CD4-positive, alpha-beta T cell treated with Interleukin-12 subunit alpha and Interleukin-12 subunit beta, for 1 hour (primary cell): ENCODE measurements at places on chromosomes 12 and 14.

DNA sequence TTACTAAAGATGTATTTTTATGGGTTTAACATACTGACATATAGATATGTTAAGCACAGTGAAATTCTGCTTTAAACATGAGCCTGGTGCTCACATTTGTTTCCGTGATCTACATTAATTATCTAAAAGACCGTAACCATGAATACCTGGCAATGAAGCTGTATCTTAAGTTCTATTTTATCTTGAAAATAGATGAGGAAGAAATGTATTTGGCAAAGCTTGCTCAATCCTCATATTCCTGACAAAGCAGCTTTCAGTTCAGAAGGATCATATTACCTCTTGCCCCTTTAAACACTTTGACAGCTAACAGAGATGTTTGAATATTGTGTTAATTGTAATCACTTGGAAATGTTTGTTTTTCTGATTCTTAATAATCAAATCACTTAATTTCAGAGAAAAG is 9.8 kb downstream of the EPYC start:
- DNase-seq: no peak

GRCh38 chr14:102695167-102695555 is 82.1 kb upstream of the TRAF3 start:
- DNase-seq: no peak

DNA sequence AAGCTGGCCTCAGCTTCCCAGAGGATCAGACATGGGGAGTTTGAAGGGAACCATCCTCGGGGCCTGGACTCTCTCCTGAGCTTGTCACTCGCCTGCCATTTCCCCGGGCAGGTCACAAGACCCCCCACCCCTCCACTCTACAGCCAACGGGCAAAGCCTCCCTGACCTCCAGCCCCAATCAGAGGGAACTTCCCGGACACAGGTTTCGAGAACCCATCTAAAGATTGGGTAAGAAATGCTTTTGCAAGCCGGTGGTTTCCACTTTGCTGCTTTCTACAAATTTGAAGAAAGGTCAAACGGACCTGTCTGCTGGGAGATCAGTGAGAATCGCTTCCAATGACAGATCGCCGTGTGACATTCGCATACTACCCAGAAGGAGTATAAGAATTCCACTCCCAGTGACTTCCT is 89.6 kb downstream of the SCARB1 start:
- DNase-seq: peak; percentile 12

DNA sequence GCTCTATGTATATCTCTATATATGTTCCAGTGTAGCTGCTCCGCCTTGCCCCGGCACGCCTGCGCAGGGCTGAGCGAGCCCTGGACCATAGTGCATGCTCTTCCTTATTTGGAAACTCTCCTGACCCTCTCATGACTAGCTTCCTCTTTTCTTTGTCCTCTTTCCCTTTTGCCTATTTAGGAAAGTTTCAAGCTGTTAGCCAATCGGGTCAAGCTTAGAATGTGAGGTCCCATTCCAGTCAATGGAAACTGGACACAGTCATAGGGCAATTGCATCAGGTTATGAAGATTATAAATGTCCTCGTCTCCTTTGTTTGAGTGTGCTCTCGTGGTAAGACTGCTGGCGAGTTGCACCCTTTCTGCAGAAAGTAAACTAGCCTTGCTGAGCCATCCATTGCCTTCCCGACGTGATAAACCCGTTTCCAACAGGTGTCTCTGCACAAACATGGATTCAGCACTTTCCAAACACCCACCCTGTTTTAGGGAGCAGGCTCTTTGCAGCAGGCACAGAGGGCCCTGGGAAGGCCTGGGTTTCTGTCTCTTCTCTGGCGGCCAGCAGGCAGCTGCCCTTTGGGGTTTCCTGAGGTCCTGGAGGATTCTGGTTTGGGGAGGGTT is 30.9 kb downstream of the CCDC92 start:
- DNase-seq: no peak

GRCh38 chr14:68396461-68396860 is 396.4 kb downstream of the ZFP36L1 start:
- no peak for DNase-seq

GRCh38 chr14:56027916-56028712 is 90.1 kb upstream of the PELI2 start:
- no peak for DNase-seq

- no peak for DNase-seq
Measured at GRCh38 chr12:13135371-13136178, 32.1 kb upstream of the GSG1 start.

DNA sequence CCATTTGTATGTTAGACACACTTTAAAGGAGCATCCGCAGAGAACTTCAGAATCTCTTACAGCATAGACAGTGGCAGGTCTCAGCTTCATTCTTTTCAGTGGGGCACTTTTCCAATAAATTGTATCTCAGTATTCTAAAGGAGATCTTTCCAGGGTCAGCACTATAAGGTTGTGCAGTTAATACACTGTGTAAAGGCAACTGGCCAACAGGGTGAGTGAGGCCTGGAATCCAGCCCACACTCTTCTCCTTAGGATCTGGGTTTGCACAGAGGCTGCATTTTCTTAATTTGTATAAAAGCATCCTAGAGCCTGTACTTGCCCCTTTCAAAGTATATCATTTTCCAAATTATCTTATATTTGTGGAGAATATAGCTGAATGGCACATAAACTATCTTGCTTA is 94.2 kb downstream of the MYF5 start:
- DNase-seq: no peak

GRCh38 chr12:96414637-96415036 is 14.4 kb upstream of the CDK17 start:
- DNase-seq: no peak

DNA sequence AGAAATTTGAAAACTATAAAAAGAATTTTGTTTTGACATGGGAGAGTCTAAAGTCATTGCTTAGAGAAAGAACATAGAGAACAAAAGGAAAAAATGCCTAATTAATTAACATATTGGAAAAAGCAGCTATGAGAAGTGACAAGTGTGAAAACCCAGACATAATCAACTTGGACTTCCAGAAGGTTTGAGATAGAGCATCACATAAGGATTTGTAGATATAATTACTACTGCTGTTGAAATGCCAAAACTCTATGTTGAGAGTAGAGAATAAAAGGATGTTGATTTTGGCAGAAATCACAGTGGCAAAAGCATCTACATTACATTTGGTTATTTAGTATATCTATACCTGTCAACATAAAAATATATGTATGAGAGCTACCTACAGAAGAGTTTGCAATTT is 135.1 kb downstream of the SLC41A2 start:
- DNase-seq: no peak

- peak; percentile 93 for DNase-seq
Measured at GRCh38 chr12:48197971-48198671, 5.0 kb downstream of the OR10AD1 start.

- no peak for DNase-seq
Measured at GRCh38 chr12:8612629-8613028, at the start of gene AICDA. Gene AICDA (minus strand): TSS chr12:8612859. CDS start chr12:8612767, 92 bp downstream.

GRCh38 chr14:35940291-35940690 is 114.2 kb downstream of the BRMS1L start:
- peak; percentile 5 for DNase-seq

GRCh38 chr14:44830371-44830770 is 131.4 kb downstream of the KLHL28 start:
- DNase-seq: no peak

DNA sequence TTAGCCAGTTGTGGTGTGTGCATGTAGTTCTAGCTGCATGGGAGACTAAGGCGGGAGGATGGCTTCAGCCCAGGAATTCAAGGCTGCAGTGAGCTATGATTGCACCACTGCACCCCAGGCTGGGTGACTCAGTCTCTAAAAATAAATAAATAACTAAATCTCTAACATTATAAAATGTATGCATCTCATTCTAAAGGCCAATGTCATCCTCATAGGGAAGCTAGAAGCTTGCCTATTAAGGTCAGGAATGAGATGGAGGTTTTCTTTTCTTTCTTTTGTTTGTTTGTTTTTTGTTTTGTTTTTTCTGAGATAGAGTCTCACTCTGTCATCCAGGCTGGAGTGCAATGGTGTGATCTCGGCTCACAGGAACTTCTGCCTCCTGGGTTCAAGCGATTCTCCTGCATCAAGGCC is 48.8 kb upstream of the PAPLN start:
- no peak for DNase-seq

DNA sequence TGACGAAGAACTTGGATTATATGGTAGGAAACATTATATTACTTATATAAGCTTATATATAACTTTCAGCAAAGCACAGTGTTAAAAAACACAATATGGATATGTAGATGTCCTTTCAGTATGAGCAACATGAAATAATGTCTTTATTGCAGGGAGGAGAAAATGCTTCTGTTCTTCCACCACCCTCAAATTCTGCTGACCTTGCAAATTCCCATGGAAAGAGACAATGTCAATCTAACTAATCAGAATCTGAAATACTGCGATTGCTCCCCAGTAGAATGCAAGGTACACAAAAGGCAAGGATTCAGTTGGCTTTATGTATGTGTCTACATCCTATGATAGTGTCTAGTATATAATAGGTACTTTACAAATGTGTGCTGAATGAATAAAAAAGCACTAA is 26.4 kb downstream of the MGAT4C start:
- no peak for DNase-seq

- DNase-seq: no peak
Measured at GRCh38 chr14:29802211-29802610, 125.4 kb downstream of the PRKD1 start.

DNA sequence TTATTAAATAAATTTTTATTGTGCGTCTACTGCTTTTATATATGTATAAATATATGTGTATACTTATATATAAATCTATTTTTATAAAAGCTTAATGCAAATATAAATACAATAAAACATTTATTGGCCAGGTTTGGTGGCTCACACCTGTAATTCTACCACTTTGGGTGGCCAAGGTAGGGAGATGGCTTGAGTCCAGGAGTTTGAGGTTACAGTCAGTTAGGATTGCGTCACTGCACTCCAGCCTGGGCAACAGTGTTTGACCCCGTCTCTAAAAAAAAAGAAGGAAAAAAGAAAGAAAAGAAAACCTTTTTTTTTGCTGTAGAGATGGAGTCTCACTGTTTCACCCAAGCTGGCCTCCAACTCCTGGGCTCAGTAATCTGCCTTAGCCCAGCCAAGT is 20.9 kb downstream of the ACTR6 start:
- no peak for DNase-seq

GRCh38 chr14:105477660-105478397 is 3.2 kb downstream of the CRIP2 start:
- peak; percentile 87 for DNase-seq

DNA sequence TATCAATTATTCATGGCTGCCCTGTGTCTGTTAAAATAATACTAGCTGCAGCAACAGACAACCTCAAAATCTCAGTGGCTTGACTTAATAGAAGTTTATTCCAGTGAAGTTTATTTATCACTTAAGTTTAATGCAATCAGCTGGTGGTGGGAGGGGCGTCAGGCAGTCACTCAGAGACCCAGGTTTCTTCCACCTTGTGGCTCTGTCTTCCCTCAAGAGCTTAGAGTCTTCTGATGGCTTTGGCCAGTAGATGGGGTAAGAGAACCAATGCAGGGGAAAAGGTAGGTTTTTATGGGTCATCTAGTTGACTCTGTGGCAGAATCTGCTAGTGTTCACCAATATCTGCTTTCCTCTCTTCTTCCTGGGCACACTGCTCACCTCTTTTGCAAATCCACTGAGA is 668.9 kb downstream of the AACS start:
- no peak for DNase-seq

GRCh38 chr12:121783766-121784165 is 9.7 kb downstream of the RHOF start:
- DNase-seq: no peak

- DNase-seq: peak; percentile 71
Measured at GRCh38 chr14:23294734-23295561, 7.7 kb downstream of the PPP1R3E start.

DNA sequence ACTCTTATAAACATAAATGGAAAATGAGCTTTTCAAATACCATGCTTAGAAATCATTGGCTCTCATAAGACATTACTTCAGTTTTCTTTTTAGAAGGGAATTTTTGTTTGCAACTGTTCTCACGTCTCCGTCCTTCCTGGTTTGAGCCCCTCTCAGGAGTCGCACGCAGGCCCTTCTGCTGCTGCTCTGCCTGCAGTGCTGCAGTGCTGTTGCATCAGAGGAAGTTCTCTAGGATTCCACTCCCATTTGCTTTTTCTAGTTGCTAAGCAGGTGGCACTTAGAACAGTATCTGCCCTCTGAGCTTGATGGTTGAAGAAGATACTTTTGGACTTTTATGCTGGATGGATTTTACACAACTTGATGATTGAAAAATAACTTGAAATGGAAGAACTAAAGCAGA is 70.8 kb downstream of the SCN8A start:
- no peak for DNase-seq

DNA sequence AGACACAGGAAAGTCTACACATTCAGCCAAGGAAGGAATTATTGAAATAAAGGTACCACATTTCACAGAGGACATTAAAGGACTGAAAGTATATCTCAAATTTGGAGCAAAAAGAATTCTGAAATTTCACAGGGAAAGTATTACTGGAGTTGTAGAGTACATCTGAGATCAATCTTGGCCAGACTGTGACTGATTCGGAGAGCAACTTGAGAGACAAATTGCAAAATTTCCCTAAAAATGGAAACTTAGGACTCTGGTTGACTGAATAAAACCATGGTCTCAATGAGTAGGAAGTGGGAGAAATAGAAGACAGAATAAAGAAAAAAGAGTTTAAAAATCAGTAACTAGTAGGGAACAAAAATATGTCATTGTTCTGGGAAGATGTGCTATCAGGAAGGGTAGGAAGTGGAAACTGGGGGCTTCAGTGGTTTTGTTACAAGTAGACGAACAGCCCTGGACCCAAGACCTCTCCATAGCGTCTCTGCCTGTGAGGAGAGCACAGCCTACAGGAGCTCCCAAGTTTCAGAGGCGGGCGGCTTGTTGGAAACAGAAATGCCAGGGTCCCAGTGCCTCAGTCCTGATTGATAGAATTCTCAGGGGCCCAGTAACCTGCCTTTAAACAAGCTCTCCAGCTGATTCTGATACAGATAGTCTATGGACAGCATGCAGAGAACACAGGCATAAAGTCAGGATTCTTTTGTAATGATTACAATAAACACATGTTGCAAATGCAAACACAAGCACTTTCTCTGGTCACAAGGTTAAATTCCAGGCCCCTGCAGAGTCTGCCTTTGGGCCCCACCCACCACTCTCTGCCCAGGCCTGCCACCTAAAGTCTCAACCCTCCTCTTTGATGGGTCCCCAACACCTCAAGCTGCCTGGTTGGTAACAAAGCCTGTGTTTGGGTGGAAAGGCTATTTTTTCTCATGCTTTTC is 63.1 kb downstream of the BBS10 start:
- no peak for DNase-seq

GRCh38 chr12:12070674-12071656 is at the start of gene BCL2L14:
Gene BCL2L14 (plus strand): TSS chr12:12070939. CDS start chr12:12079306, 8,367 bp downstream.
- DNase-seq: peak; percentile 12

DNA sequence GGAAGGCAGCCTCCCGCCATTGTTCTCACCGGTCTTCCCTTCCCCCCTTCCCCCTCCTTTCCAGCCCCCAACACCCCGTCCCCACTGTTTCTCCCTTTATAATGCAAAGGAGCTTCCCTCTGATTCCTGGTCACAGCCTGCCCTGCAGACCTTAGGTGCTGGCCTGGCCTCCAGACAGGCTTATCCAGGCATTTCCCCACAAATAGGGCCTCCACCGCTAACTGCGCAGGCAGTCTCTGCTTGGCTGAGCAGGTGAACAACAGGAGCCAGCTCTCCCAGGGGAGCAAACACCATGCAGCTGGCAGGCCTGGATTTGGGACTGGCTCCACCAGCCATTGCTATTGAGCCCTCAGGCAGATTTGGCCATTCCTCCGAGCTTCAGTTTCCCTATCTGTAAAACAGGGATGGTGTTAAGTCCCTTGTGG is 46.0 kb downstream of the SMIM41 start:
- DNase-seq: no peak

- DNase-seq: no peak
Measured at GRCh38 chr12:89756194-89756584, 47.6 kb upstream of the ATP2B1 start.

GRCh38 chr14:103279142-103280025 is 54.7 kb upstream of the EIF5 start:
- no peak for DNase-seq
